ENCODE measurements at places on chromosomes 12 and 14.

- no peak for DNase-seq
These were observed 103.7 kb upstream of the PDE3A start for GRCh38 chr12:20264608-20265114.

DNA sequence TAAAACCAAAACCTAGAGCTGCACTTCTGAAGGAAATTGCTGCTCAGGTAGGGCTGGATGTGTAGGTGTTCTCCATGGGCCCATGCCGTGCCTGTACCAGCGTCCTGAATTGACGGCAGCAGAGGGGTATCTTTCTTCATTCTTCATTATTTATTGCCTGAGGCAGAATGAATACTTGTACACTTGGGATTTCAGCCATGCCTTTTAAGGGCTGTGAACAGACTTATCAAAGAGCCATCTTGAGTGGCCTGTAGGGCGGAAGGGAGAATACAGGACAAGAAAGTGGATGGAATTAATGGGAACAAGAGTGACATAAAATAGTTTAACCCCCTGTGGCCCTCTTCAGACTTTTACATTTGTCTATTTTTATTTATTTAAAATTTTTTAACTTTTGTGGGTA, 61.4 kb downstream of the RASSF3 start:
- DNase-seq: no peak

- no peak for DNase-seq
These were observed 179.3 kb upstream of the ALG10B start for GRCh38 chr12:38137287-38137686.

DNA sequence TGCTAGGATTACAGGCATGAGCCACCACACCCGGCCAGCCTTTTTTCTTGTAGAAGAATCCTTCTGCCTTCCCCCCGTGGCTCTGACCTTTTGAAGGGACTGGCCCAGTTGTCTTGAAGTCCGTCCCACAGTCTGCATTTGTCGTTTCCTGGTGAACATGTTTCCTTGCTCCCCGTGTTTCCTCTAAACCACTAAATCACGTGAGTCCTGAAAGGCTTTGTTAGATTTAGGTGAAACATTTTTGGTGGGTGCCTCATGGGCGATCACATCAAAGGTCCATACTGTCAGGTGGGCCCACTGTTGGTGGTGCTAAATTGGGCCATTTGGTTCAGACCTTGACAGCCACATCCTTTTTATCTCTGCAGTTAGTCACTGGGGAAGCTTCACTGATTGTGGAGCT, 26.3 kb downstream of the MLXIP start:
- DNase-seq: no peak

DNA sequence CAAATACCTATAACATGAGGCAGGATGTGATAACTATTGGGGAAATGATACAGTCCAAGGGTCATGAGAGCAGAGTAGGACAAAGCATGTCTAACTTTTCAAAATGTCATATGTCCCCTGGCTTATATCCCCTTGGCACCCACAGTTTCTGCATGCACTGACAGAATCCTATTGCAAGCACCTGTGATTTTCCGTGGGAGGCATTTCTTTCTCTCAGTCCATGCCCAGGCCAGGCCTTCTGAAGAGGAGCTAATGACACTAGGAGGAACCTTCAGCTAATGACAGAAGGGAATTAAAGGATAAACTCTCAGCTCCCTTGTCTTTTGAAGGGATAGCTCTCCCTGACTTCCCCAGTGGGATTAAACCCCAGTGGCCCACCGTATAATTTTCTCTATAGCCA, 249.2 kb downstream of the TTC6 start:
- DNase-seq: no peak
